Stimulated activated CD4-positive, alpha-beta T cell treated with anti-CD3 and anti-CD28 coated beads, Interleukin-2, amount 100 ng/mL, for 24 hours (primary cell): ENCODE measurements at places on chromosomes 11 and 22.
A peak's percentile ranks its signal among the peaks of the same experiment; 100 is the strongest.

GRCh38 chr11:40129266-40129665, 1330.2 kb downstream of the LRRC4C start:
- DNase-seq = no peak

DNA sequence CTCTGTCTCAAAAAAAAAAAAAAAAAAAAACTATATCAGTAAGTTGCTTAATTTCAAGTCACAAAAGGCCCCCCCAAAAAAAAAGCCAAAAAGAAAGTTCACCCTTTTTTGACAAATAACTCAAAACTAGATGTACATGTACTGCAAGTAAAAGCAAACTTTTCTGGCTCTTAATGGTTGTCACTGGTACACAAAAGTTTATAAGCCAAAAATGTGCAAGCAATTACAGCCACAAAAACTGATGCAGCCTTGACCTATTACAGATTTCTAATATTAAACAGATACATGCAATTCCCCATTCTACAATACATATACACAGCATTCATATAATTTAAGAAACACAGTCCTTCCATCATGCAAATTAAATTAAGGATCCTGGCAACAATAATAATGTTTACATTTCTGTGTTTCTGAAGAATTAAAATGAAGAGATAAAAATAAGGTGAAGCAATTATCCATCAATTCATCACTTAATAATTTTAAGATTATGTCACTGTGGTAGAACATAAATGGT, 18.6 kb downstream of the PICALM start:
- no peak for DNase-seq

- no peak for DNase-seq
These were observed 5.3 kb downstream of the SLC17A6 start for GRCh38 chr11:22343371-22344032.

GRCh38 chr22:21624120-21624879, 5.5 kb downstream of the YDJC start:
- DNase-seq = peak; percentile 59

DNA sequence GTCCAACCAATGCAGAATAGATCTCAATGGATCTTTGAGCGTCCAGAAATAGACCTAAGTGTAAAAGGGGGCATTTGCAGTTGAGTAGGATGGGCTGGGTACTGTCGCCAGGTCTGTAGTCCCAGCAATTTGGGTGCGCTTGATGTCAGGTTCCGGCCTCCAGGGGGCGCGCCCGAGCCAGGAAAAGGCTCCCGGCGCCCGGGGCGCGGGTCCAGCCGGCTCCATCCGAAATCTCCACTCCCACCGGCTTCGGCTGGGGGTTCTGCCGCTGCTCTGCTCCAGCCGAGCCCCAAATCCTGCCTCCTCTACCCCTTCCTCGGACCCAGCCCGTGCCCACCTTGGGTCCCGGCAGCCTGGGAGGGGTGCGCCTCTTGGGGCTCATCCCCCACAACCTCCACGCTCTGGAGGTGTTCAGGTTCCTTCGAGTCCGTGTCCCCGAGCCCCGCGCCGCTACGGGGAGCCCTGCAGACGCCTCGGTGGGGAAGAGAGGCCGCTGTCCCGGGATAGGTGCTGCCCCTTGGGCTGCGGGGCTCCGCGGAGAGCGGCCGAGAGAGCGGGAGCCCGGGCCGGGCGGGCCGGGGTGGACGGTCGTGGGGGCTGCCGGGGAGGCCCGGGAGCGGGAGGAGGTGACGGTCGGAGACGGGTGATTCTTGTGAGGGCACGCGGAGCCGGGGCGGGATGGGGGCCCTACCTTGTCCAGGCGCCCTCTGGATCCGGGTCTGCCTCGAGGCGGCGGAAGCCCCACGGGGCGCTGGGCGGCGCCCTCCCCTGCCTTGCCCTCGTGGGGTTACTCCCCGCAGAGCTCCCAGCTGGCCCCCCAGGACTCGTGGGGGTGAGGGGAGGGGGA, 13.0 kb upstream of the CYB5R3 start:
- peak; percentile 88 for DNase-seq

DNA sequence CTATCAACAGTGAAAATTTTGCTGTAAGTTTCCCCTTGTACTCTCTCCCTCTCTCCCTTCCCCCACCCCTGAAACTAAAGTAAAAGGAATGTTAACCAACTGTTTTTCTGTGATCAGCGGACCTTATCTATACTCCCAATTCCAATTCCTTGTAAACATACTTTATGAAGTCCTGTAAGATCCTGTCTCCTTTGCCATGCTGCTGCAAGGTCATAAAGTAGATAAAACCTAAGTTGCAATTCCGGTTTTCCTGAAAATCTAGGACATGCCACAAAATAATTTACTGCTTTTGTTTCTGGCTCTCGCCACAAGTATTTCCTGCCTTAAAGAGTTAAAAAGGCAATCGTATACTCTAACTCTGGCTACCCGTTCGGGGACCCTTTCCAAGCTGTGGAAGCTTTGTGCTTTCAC, 1469.0 kb downstream of the LRRC4C start:
- DNase-seq = no peak

GRCh38 chr22:20424568-20424931, 13.1 kb downstream of the SCARF2 start:
- no peak for DNase-seq

DNA sequence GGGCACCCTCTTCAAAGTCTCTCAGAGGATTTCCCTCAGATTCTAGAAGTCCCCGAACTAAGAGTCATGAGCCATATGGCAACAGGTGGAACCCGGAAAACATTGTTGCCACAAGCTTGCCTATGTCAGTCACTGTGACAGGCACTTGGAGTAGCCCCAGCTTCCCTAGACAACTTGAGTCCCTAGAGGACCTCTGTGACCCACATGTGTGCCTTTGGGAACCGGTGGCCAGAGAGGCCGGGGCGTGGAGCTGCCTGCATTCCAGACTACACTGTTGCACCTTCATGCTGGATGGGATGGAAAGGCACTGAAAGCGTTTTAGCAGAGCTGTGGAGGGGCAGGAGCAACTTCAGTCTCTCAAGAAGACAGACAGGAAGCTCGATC, 12.1 kb downstream of the SLC37A2 start:
- DNase-seq = no peak

GRCh38 chr11:117843666-117844484, 19.3 kb upstream of the FXYD2 start:
- DNase-seq = peak; percentile 89

DNA sequence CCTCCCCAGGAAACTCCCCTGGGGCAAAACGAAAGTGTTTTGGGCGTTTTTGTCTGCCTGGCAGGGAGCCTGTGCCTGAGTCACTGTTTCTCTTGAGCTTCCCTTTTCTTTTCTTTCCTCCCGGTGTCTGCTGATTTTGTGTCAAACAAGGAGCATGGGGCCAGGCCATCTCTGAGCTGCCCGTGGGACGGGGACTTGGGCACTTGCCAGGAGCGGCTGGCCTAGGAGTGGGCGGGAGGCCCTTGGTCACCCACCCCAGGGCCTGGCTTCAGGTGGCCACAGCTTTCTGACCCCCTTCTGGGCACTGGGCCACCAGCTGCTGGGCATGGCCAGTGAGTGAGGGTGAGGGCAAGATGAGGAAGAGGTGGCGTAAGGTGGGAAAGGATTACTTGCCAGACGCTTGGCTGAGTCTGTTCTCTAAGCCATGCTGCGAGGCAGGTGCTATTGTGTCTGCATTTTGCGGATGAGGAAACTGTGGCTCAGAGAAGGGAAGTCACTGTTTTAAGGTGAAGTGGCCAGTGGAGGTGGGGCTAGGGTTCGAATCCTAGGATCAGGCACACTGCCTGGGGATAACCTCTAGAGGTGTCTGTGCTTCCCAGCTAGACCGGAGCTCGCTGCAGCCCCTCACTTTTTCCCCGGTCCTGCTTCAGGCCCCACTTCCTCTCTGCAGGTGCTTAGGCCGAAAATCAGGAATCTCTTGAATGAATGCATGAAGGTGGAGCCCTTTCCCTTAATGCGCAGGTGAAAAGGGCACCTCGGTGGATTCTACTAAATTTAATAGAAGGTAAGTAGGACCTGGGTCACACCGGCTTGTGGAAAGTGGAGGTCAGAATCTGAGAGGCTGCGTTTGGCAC, 7.8 kb upstream of the NFAM1 start:
- no peak for DNase-seq

DNA sequence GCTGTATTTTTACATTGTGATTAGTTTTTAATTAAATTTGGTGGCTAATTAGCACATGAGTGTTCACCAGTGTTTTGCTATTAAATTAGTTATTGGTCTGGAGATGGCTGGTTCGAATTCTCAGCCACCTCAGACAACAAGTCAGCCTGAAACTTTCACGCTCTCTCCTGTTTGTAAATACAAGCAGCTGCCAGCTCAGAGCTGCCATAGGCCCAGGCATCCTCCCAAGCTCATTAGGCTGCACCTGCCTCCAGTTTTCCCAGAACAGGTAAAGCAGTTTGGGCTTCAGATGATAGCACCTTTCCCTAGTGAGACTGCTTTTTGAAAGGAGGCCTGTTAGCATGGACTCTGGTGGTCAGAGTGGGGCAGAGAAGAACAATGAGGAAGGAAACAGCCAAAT, 156.8 kb downstream of the NAV2 start:
- no peak for DNase-seq
